ENCODE measurements at places on chromosomes 13 and 19.

DNA sequence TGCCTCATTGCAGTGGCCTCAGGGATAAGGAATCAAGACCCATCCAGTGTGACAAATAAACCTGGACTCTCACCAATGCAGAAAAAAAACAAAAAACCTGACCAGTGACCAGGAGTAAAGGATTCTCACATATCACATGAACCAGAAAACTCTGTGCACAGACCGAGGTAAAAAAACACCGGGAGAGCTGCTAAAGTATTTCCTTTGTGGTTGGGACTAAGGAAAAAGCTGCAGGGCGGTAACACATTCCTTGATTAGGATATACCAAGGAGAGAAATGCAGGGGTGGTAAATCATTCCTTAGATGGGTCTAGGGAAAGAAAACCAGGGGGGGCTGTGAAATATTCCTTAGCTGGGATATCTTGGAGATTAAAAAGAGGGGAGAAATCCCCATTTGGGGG is 64.8 kb upstream of the ZNF85 start:
- DNase-seq: no peak

DNA sequence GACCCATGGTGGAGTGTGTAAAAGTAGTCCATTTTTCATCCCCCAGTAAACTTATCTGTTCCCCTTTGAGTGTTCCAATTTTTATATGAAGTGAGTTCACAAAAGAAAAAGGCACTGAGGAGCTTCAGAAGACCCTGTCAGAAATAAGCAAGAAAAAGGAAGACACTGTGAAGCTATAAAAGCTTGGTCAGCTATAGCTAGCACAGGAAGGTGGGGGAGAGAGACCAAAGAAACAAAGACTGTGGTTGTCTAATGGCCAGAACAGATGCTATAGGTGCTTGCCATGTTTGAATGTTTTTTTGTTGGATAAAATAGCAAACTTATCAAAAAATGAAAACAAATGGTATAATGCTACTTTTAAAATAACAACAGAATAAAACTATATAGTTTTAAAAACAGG is 46.5 kb downstream of the RCBTB2 start:
- DNase-seq: no peak

DNA sequence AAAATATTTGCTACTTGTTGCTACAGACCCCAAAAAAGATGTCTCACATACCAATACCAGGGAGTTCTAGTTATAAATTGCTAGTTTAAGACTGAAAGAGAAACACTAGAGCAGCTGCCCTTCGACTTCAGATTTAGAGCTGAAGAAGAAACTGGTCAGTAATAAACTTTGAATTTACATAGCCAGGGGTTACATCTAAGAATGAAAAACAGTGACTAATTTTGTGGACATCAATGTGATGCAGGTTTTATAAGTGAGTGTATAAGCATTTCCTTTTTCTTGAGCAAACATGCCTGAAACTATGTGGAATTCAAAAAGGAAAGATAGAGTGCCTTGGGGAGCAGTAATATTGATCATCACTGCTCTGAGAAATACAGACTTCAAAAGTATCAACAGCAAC is 724.9 kb upstream of the MIR17HG start:
- DNase-seq: no peak

DNA sequence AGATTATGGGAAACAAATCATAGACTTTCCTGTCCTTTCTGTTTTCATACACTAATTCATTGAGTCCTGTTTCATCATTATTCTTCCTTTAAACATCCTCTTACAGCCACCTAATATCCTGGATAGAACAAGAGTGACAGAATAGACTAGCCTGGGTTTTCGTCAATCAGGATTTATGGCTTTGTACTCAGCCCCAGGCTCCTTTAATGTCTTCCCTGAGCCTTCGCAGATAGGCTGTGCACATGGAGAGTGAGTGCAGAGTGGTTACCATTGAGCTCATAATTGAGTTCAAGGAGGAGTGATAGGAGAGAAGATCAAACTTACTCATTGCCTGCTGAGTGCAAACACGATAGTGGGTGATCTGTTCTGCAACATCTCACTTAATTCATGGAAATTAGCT is 304.9 kb downstream of the TDRD3 start:
- no peak for DNase-seq

DNA sequence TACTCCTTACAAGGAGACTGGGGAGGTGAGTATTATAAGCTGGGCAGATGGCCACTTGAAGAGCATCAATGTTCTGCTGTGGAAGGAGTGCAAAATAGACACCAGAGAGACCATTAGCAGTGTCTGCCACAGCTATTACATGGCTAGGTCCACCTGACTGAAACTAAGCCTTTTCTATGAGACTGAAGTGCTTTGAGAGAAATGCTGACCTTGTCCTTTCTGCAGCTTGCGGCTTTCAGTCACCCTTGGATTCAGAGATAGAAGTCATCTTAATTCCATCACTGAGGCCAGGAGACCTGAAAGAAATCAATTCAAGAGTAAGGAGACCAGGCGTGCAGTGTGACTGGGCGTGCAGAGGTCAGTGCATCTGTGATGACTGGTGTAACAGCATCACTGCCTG is 1.3 kb upstream of the ZFP28 start:
- no peak for DNase-seq

DNA sequence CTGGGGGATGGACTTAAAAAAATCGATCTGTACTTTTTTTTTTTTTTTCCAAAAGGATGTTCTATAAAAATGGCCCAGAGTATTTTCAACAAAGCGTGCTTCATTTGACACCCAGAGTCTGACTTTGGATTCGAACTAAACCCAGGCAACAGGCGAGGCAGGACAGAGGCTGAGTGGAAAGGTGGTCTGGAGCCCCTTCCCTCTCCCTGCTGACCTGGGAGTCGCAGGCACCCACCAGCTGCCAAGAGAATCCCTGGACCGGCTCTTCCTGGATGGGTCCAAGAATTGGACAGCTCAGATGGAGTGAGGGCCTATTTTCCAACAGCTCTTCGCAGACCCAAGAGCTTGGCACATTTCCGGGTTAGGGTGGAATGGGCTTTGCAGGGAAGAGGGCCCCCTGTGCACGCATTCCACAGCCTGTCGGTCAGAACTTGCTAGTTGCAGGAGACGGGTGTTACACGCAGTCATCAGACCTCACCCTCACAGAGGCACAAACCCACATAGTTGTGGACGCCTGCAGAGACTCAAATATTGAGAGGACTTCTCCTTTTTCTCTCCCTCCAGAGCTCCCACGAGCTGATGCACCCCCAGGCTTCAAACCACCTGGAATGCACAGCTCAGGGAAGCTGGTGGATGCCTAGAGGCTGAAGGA is 15.2 kb downstream of the KCTD15 start:
- DNase-seq: no peak

DNA sequence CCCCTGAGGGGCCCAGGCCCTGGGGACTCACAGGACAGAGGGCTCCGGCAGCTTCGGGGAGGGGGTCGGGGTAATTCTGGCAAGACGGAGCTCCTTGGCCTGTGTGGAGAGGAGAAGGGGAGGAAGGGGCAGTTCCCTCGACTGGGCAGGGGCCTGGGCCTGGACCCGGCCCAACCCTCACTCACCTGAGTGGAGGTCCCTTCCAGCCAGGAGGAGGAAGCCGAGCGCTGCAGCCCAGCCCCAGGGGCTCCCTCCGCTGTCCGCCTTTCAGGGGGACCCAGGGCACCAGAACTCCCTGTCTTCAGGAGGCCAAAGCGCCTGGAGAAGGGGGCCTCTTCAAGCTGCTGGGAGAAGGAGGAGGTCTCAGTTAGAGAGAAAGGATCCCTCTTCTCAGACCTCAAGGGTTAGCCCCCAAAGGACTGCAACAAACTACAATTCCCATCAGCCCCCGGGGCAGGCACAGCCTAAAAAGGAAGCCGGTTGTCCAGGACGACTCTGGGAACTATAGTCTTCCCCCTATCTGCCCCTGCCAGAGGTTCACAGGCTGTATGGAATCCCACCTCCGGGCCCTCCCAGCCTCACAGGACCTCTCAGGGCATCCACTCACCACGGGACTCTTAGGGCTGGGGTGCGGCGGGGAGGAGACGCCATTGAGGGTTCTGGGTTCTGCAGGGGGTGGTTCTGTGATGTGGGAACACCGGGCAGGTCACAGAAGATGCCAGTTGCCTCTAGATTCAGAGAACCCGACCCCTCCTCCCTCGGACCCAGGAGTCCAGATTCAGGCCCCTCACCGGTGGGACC is 19.8 kb downstream of the EPS8L1 start:
- DNase-seq: no peak

- no peak for DNase-seq
Measured at GRCh38 chr13:70107125-70107497, 515 bp upstream of the ATXN8OS start.

GRCh38 chr19:23440791-23441190 is 45.5 kb upstream of the ZNF91 start:
- DNase-seq: no peak

GRCh38 chr19:12792853-12793289 is 1.6 kb downstream of the JUNB start:
- DNase-seq: no peak

GRCh38 chr13:73602295-73602694 is 531.9 kb downstream of the KLF12 start:
- DNase-seq: peak; percentile 10

- DNase-seq: no peak
Measured at GRCh38 chr19:37987356-37988332, 80.6 kb downstream of the SIPA1L3 start.

- DNase-seq: no peak
Measured at GRCh38 chr19:11434703-11435056, 241 bp downstream of the ODAD3 start.

- no peak for DNase-seq
Measured at GRCh38 chr19:42261763-42262162, 6.8 kb upstream of the ERF start.

DNA sequence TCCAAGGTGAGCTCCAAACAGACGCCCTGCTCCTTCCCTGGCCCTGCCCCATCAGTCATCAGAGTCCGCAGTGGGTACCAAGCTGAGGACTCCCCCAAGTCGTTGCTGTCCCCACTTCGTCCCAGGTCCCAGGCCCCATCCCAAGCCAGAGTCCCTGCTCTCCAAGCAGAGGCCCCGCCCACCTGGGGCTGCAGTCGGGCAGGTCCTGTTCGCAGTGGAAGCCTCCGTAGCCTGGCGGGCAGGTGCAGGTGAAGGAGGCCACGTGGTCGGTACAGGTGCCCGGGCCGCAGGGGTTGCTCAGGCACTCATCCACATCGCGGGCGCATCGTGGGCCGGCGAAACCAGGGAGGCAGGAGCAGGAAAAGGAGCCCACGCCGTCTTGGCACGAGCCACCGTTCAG is 19.4 kb downstream of the NOTCH3 start:
- DNase-seq: no peak

DNA sequence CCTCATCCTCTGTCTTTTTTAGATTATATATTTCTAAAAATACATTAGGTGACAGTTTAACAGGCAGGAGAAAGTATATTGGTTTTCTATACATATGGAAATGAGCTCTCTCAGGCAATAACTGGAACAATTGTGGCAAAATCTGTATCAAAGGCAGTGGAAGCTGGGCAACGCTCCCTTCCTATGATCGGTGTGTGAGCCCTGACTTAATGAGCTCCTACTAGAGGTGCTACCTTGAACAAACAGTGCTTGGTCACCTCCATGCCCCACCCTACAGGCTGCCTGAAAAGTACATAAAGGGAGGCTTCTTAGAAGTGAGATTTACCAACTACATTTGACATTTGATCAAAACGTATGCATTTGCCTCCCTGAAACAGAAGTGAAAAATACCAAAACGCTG is 185.3 kb downstream of the EFNB2 start:
- DNase-seq: no peak

- DNase-seq: no peak
Measured at GRCh38 chr19:49347835-49348234, 12.6 kb downstream of the CD37 start.

GRCh38 chr13:24764276-24764630 is 284 bp downstream of the RNF17 start:
- no peak for DNase-seq

DNA sequence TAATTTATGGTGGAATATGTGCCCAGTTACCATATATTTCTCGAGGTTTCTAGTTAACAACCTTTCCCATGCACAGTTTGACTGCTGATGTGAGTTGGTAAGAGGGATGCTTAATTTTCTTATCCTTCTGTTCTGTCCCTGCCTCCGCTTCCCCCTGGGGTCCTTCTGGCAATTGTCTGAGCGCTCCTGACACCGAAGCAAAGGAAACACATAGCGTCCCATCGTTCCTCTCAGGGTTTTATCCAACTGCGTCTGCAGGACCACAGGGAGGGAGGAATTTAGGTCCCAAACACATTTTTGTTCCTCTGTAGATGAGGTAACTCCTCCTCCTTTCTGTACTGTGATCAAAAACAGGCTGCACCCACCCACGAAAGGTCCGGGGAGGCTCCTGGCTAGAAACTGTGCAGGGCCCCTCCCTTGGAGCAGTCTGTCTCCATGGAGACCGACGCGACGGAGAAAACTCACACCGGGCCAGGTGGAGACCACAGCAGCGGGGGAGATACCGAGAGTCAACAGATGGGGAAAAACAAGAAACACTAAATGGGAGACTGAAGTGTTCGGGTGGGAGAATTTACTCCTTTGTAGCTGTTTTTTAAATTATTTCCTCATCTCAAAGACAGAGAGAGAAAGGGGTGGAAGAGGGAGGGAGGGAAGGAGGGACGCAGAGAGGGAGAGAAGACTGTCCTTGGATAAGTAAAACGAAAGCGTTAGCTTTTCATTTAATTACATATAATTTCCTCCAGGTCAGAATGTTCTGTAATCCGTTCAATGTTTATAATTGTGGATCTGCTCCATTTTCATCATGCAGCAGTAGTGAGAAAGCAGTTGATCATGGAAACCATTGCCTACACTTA is 191.8 kb upstream of the NBEA start:
- DNase-seq: no peak

- DNase-seq: no peak
Measured at GRCh38 chr19:45047188-45047797, 8.4 kb downstream of the CLASRP start.

DNA sequence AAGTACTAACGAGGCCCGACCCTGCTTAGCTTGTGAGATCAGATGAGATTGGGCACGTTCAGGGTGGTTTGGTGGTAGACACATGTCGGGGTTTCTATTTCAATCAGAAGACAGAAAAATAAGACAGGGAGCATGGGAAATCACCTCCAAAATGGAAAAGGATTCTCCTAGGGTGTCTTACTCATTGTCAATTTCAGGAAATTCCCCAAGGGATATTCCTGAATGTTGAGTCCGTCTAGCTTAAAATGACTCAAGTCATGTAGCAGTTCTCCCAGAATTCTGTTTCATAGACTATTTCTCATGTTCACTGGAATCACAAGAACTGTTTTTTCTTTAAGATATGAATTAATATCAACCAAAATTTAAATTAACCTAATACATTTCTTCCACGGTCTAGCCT is 380.1 kb downstream of the EFNB2 start:
- no peak for DNase-seq

DNA sequence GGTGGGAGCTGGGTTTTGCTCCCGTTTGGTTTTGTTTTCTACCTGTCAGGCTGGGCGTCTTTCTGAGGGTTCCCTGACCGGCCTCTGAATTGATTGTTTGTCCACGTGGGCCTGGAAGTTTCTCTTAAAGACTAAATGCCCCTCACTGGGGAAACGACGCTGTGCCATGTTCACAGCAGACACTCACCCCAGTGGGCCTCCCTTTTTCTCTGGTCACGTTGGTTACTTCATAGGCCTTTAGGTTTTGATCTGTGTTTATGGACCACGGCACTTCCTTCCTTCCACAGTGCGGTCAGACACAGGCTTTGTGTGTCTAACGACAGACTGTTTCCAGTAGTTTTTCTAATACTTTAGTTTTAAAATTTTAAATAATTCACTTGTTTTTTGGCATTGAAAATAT is 20.1 kb upstream of the NDUFS7 start:
- DNase-seq: no peak

- DNase-seq: no peak
Measured at GRCh38 chr13:20711301-20712044, 8.0 kb downstream of the IL17D start.

- DNase-seq: peak; percentile 72
Measured at GRCh38 chr19:38277969-38278680, 13.8 kb downstream of the SPINT2 start.

Data from kidney capillary endothelial cell (primary cell).